ENCODE measurements at places on chromosomes 7 and 10.

DNA sequence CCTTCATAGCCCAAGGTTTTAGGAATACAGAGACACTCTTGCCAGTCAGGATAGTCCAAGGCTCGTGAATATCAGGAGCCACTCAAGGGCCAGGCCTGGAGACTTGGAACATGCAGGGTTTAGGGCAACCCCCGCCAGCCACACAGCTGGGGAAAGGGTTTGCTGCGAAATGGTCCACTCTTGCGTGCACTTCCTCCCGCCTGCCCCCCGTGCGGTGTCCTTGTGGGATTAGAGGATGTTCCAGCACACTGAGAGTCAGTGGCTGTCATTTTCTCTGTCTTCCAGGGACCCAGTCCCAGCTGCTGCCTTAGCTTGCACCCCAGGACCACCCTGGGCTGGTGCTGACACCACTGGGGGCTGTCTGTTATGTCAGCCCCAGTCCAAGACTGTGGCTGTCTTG is 38.5 kb downstream of the POR start:
- no peak for DNase-seq

- DNase-seq: no peak
These were observed 100.6 kb downstream of the DYNC2I1 start for GRCh38 chr7:158956805-158957509.

- DNase-seq: no peak
These were observed 420.3 kb downstream of the PHTF2 start for GRCh38 chr7:78218876-78219275.

DNA sequence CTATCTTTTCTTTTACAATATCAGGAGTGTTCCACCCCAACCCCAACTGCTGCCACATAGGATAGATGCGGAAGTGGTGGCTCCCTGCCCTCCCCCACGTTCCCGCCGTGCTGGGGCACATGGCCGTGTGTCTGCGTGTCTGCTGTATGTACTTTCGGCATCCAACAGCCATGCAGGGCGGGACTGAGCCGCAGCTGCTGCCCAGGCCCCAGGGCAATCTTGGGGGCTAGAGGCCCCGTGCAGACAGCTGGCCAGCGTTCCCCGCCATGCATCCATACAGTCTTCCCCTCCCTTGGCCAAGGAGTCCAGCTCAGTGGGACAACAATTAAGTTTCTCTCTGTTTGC is 162.7 kb downstream of the DGKB start:
- DNase-seq: no peak

DNA sequence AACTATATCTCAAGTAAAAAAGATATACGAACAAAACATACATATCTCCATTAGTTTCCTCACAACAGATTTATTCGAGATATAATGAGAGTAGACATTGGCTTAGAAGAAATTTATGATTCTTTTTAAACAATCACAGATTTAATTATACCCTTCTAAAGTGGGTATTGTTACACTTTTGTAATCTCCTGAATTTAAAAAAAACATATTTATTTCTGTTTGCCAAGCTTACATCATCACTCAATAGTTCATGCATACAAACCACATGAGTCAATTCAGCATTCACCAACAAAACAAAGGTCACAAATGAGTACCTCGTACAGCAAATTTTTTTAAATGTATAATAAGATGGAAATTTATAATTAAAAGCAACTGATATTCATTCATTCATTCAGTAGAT is 17.6 kb downstream of the LRRN3 start:
- DNase-seq: no peak

DNA sequence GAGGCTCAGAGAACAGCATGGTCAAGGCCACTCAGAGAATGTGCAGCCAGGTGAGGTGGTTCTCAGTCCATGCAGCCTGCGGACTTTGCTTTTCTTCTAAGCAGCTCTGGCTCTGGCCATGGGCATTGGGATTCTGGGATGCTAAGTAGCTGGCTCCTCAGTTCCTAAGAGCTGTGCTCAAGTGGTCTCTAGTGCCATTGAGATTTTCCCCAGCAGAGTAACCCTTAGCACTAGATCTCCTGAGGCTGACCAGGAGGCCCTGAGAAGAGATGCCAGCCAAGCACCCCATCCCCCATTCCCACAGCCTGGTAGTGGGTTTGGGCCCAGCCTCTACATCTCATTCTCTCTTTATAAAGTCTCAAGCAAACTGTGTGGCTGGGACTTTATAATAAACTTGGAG is 77.1 kb downstream of the KCNMA1 start:
- DNase-seq: no peak

GRCh38 chr7:44633254-44634186 is 27.1 kb downstream of the OGDH start:
- no peak for DNase-seq

DNA sequence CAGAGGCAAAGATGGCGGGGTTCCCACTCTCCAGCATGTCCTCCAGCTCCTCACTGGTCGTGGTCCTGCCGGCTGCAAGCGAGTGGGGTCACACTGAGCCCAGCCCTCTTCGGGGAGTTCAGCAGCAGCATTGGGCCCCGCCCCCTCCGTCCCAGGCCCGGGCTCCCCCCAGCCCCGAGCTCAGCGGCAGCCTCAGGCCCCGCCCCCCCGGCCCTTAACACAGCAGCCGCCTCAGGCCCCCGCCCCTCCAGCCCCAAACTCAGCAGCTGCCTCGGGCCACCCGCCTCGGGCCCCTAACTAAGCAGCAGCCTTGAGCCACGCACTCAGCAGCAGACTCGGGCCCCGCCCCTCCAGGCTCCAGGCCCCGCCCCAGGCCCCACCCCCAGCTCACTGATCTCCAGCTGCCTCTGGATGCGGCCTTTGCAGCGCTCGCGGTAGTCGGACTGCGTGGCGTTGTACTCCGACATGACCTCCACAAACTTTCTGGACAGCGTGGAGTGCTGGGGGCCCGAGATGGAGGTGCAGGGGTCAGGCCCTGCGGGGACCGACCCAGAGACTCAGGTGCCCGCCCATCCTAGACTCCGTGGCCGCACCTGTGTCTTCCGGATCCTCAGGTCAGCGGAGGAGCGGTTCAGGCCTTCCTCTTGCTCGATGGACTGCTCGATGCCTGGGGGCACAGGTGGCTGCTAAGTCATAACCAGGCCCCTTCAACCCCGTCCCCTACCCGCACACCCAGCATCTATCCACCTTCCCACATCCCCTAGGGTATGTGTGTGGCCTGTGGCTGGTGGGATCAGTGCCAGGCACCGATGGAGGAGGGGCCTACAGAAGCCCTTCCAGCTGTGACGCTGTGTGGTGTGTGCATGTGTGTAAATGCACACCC is 15.5 kb downstream of the STX1A start:
- no peak for DNase-seq

DNA sequence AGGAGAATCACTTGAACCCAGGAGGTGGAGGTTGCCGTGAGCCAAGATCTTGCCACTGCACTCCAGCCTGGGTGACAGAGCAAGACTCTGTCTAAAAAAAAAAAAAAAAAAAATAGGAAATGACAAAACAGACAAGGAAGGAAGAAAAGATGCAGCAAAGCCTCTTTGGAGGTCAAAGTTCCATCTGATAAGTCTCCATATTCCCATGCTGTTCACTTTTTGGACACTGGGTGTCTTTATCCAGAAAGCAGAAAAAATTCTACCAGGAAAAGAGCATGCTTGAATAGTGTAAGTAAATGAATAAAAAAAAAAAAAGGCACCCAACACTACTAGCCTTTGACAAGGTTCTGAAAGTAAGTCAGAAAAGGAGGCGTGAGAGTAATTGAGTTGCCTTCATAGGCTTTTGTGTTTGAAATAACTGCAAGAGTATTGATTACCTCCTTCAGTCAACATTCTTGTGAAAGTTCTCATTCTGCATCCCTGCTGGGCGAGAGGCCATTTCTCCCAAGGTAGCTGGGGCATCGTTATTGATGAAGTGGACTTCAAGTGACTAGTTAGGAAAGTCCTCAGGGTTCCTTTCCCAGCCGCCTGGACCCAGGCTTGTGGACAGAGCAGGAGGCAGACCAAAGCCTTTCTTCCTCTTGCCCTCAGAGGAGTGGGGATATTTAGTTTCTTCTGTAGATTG is 133.3 kb upstream of the KIF5B start:
- no peak for DNase-seq

DNA sequence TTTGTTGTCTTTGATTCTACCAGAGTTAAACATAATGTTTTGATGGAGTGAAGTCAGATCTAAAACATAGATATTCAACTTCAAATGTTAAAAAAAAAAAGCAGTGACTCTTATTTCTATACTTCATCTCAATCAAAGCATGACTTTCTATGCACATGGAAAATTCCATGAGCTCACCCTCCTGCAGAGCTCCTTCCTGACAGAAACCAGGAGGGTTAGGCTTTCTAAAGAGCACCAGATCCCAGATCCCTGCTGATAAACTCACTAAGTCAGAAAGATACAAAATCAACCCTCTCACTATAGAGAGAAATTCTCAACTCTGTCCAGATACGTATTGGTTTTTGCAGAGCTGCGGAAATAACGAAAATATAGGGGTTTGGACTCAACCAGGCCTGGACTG is 122.6 kb downstream of the FAM107B start:
- no peak for DNase-seq

- DNase-seq: no peak
These were observed 19.8 kb upstream of the TSPAN12 start for GRCh38 chr7:120877701-120878100.

- no peak for DNase-seq
These were observed 36.6 kb downstream of the TCF7L2 start for GRCh38 chr10:112986544-112987190.

- no peak for DNase-seq
These were observed 9.9 kb downstream of the POR start for GRCh38 chr7:75924889-75925288.

- DNase-seq: no peak
These were observed 320.2 kb downstream of the ELMO1 start for GRCh38 chr7:37128327-37129034.

DNA sequence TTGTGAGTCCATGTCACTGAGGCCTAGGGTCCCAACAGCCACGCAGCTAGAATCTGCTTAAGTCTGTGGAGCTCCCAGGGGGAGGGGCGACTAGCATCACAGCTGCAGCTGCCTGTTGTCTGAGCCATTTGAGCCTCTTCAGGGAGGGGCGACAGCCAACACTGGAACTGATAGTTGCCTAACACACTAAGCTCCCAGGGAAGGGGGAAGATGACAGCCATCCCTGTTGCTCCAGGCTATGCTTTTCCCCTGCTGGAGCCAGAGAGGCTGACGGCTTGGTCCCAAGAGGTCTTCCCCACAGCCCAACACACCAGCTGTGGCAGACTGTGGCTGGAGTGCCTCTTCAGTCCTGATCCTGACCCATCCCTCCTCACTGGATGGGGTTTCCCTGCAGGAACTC is 817.5 kb downstream of the NXPH1 start:
- no peak for DNase-seq

GRCh38 chr7:93205046-93205445 is 21.2 kb downstream of the HEPACAM2 start:
- DNase-seq: no peak

DNA sequence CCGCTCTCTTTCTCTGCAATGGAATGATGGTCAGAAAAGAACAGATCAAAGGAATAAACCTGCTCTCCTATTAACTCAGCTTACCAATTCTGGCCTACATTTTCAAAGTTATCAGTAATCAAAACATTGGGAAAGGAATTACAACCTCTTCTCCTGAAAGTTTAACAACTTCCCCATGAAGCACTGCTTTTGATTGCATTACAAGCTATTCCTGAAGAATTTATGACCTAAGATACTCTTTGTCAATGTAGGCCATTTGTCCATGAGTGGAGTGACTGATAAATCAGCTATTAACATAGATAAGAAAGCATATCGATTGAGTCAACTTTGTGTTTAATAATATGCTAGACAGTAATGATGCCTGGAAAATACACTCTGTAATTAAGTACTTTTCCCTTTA is 271.7 kb upstream of the C7orf33 start:
- DNase-seq: no peak

DNA sequence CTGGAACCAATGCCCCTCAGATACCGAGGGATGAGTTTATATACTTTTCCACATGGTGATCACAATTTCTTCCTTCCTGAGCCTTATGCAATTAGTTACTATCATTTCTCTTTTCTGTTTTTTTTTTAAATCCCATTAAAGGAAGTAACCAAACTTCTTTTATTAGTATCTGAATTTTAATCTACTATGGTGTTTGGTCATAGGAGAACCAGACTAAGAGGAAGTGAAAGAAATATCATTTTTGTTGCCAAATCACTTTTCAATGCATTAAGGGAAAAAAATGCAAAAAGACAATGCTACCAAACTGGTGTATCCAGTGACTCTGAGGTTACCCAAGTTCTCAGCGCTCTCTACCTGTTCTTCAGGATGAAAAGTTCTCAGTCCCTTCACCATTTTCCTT is 167.7 kb downstream of the NXPH1 start:
- DNase-seq: no peak

DNA sequence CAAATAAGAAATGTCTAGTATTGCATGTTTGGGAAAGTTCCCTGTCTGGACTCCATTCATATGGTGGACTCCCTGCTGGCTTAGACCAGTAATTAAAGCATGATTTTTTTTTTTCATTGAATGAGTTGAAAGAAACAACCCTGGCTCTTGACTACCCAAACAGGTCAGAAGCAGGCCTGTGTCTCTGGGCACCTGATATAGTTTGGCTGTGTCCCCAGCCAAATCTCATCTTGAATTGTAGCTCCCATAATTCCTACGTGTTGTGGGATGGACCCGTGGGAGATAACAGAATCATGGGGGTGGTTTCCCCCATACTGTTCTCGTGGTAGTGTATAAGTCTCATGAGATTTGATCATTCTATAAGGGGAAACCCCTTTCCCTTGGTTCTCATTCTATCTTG is 206.2 kb downstream of the TMEM178B start:
- no peak for DNase-seq

- DNase-seq: no peak
These were observed 7.1 kb downstream of the PLCE1 start for GRCh38 chr10:94000638-94001415.

DNA sequence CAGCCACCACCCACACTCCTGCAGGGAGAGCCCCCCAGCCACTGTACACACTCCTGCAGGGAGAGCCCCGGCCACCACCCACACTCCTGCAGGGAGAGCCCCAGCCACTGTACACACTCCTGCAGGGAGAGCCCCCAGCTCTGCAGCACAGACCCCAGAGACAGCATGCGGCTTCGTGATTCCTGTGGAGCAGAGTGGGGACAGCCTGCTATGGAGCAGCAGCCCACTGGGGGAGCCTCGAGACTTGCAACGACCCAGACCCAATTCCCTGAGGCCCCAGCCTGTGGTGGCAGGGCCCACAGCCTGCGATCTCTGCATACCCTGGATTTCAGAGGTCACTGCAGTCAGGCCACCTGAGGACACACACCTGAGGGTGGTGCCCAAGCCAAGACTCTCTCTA is 523.1 kb downstream of the DNAJB6 start:
- DNase-seq: no peak

GRCh38 chr7:76091506-76091905 is 43.6 kb downstream of the MDH2 start:
- no peak for DNase-seq

DNA sequence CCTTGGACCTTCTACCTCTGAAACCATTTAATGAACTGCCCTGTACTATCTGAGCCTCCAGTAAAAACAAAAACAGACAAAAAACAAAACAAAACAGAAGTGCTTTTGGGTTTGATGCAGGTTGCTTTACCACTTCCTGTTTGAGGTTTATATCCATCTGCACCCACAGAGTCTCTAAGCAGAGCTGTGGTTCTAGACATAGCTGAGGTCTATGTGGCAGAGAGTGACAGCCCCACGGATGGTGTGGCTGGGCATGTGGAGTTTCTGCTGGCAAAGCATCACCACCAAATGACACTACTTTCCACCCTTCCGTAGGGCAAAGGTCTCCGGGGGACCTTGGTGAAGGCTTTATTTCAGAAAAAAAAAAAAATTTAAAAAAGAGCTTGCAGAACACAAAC is 754.2 kb downstream of the GRID1 start:
- DNase-seq: no peak
